Ovary (tissue), 10 donors: ENCODE measurements at places on chromosomes 16 and 17.

GRCh38 chr17:10036511-10037061 is 131.5 kb upstream of the RCVRN start:
- peak overlapping the region; percentile 40 for H3K27ac ChIP-seq
- no peak overlapping the region for H3K4me3 ChIP-seq
- H3K36me3 ChIP-seq: no peaks in the 10 kb centered on the region
- H3K27me3 ChIP-seq: no peaks in the 10 kb centered on the region
- H3K4me1 ChIP-seq: peaks cover 3% of the 10 kb centered on the region

DNA sequence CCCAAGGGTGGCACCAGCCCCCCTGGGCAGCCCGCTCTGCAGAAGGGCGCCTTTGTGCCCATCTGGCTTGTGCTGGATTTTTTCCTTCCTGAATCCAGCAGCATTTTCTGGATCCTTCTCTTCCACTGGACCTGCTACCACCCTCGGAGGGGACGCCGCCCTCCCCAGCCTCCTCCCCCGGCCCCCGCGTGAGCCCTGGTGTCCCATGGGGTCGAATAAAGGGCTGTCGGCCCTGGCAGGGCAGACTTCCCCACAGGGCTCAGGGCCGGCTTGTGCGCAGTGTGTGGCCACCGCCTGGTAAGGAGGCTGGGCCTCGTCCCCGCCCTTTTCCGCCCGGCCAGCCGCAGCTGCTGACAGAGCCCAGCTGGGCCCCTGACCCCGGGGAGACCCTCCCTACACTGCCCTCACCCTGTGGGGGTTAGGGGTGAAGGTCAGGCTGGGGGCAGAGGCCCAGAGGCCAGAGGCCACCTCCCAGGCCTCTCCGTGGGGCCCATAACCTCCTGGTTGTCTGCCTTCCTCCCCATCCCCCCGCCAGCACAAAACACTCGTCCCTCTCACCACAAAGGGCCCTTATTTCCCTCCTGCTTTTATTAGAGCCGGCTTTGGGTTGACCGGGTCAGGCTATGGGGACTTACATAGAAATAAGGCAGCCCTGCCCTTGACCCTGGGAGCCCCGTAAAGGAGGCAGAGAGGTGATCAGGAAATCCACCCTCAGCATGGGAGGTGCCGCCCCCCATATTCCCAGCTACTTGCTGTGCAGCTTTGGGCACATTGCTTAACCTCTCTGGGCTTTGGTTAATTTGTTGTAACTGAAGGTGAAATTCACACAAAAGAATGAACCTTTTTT is 179.3 kb upstream of the CIBAR2 start:
- no peak overlapping the region for H3K4me3 ChIP-seq
- H3K4me1 ChIP-seq: peaks cover 14% of the 10 kb centered on the region
- DNase-seq: peak; percentile 71
- H3K27me3 ChIP-seq: no peaks in the 10 kb centered on the region

- peaks cover 2% of the 10 kb centered on the region for H3K4me1 ChIP-seq
- no peak for DNase-seq
- H3K27ac ChIP-seq: no peak overlapping the region
- H3K4me3 ChIP-seq: no peak overlapping the region
Measured at GRCh38 chr16:86517652-86518258, 7.4 kb downstream of the FOXF1 start.

DNA sequence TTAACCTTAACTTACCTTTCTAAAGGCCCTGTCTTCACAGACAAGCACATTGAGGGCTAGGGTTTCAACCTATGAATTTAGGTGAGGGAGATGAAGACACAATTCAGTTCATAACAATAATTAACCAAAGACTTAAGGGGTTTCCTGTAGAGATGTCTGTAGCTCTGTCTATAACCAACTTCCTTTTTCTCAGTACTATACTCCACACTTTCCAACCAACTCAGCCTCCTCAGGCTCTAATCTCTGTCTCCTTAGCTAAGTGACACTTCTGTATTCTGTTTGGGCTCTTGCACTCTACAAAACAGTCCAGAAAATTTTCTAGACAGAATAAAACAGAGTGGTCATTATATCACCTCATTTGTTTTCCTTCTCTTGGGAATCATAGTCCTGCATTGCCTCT is 25.8 kb downstream of the CAPNS2 start:
- H3K27me3 ChIP-seq: no peaks in the 10 kb centered on the region
- H3K27ac ChIP-seq: no peak overlapping the region
- H3K36me3 ChIP-seq: no peaks in the 10 kb centered on the region
- H3K4me1 ChIP-seq: no peaks in the 10 kb centered on the region

- no peak for DNase-seq
- H3K4me1 ChIP-seq: no peaks in the 10 kb centered on the region
- H3K4me3 ChIP-seq: no peak overlapping the region
- no peaks in the 10 kb centered on the region for H3K27me3 ChIP-seq
Measured at GRCh38 chr17:79183043-79183292, 108.3 kb downstream of the ENGASE start.
